CD4-positive, alpha-beta T cell treated with Interleukin-15 for 4 hours (primary cell): ENCODE measurements at places on chromosomes 12 and 14.

GRCh38 chr14:24135834-24136683, at the start of gene PSME1:
Gene PSME1 (plus strand): TSS chr14:24136194. CDS start chr14:24136263, 69 bp downstream.
- peak; percentile 95 for DNase-seq

GRCh38 chr14:86779416-86779815, 1213.6 kb downstream of the GALC start:
- DNase-seq, result no peak

- DNase-seq, result no peak
These were observed 48.3 kb downstream of the RIMKLB start for GRCh38 chr12:8746046-8746445.

DNA sequence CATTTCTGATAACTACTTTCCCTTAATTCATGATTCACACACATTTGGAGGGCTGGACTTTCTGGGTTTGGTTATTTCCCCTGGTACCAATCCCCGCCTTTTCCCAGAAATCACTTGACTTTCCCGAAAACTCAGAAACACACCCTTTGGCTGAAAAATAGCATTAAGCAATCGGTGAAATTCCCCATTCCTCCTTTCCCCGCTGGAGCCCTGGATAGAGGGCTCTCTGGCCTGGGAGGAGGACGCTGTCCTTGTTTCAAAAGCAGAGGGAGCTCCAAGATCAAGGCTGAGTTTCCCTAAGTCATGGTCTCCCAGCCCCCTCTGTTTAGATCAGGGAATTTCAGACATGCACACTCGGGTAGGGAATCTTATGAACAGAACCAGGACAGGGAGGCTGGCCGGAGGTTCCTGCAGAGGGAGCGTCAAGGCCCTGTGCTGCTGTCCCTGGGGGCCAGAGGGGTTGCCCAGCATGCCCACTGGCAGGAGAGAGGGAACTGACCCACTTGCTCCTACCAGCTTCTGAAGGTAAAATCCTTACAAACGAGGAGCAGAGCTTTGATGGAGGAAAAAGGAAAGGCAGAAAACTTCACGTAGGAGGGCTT, at the start of gene C1S:
Gene C1S (plus strand): TSS at position 366 of the 602 bp plus-strand sequence. CDS start 1,195 bp downstream, outside the sequence.
- DNase-seq, result no peak

DNA sequence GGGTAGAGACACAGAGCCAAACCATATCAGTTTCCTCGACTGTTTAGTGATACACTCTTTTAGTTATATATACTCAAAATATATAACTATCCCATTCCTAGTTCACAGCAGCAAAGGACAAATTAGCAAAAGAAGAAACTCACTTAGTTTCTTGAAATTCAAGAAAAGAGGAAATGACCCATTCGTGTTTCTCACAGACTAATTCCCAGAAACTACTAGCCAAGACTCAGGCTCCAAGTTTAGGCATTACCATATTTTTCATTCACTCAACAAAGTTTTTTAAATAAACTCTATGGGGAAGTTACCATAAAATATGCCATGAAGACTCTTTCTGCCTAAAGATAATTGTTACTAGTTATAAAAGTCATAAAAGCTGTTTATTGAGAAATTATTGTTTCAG, 152.3 kb upstream of the DAAM1 start:
- DNase-seq, result no peak

DNA sequence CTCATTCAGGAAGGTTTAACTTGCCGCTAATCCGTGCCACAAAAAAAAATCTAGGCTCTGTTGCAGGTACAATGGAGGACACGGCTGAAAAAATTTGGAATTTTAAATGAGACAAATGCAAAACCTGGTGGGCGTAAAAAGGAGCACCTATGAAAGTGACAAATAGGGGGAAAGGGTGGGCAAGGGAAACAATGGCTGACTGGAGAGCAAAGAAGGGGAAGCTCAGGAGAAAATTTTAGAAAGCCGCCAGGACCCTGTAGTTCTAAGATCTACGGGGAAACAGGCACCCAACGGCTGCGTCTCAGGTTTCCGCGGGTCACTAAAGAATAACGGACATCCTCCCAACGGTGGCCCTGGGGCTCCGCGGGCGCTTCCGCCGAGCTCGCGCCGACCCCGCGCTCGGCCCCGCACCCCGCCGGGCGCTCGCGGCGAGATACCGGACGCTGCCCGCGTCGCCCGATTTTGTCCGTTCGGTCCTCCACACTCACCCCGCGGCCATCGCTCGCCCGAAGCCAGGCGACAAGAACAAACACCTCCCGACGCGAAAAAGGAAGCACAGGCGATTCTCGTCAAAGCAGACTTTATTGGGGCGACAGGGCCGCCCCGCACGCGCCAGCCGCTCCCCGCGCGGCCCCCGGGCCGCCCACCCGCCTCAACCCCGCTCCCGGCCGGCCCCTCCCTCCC, 1.1 kb upstream of the YY1 start:
- DNase-seq, result peak; percentile 49

- no peak for DNase-seq
These were observed 32.3 kb upstream of the WDR89 start for GRCh38 chr14:63673886-63674497.

DNA sequence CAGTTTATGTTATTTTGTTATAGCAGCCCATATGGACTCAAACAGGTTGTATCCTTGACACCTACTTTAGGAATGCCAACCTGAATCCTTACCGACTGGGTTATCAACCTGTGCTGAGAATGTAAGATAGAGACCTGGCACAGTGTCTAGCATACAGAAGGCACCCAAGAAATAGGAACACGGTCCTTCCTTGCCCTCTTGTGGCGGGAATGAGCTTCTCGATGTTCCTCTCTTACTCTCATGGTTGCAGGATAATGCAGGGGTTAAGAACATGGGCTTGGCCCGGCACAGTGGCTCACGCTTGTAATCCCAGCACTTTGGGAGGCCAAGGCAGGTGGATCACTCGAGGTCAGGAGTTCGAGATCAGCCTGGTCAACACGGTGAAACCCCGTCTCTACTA, 6.5 kb downstream of the C12orf43 start:
- DNase-seq, result no peak

DNA sequence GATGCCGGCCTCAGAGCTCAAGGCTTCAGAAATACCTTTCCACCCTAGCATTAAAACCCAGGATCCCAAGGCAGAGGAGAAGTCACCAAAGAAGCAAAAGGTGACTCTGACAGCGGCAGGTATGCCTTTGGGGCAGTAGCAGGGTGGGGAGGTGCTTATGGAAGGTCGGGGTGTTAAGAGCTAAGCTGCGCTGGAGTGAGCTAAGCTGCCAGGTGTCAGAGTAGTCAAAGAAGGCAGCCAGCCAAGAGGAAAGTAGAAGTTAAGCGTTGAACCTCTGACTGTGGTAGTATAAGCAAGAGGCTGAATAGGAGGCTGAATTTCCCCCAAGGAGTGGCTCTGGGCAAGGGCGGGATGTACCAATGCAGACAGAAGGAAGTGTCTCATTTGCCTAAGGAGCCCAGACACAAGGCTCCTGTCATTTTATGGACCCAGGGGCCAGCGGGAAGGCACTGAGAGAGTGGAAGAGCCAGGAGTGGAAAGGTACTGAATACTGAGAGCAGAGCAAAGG, 29.2 kb downstream of the DYRK4 start:
- no peak for DNase-seq

DNA sequence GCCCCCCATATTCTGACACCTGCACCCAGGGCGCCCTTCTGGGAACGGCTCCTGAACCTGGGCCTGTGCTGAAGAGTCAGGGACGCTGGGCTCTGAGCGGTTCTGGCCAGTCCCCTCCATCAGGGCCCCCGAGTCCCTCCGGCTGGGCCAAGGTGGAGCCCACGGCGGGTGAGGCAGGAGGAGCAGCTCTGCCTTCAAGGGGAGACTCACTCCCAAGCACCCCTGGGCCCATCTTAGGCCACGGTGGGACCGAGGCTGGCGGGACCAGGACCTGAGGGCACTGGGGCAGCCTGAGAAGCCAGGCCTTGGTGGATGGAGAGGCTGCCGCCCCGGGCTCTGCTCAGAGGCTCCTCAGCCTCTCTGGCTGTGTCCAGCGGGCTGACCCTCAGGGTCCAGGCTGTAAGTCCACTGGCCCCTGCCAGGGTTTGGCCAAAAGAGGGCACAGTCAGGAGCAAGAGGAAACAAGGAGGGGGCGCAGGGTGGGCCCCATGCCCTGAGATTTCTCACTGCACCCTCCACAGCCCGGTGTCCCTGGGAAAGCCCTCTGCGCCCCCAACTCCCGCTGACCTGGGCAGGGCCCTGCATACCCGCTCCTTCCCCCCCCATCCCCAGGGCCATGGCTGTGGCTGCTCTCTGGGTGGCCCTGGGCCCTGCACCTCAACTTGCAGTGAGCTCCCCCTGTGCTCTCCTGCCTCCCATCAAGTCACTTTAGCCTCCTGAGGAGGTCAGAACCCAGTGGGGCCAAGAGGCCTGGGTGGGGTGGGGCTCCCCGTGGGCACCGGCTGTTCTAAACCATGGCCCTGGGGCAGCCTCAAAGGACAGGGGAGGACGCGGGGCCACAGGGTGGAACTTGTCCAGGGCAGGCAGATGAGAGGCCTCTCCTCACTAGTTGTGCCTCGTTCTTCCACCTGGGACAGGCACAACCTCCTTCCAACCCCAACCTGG, 266.4 kb upstream of the SFSWAP start:
- DNase-seq, result no peak

- no peak for DNase-seq
These were observed 6.0 kb downstream of the HDAC7 start for GRCh38 chr12:47813511-47814196.

DNA sequence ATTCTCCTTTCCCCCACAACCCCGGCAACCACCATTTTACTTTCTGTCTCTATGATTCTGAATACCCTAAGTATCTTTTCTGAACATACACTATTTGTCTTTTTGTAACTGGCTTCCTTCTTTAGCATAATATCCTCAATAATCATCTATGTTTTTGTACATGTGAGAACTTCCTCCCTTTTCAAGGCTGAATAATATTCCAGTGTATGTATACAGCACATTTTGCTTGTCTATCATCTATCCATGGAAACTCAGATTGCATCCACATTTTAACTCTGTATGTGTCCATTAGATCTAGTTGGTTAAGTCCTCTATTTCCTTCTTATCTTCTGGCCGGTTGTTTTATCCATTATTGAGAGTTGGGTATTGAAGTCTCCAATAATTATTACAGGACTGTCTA, 64.1 kb upstream of the TTC7B start:
- no peak for DNase-seq

- DNase-seq, result no peak
These were observed 2.0 kb downstream of the PTHLH start for GRCh38 chr12:27970401-27971120.

- no peak for DNase-seq
These were observed 1.6 kb downstream of the PHLDA1 start for GRCh38 chr12:76029982-76030340.

DNA sequence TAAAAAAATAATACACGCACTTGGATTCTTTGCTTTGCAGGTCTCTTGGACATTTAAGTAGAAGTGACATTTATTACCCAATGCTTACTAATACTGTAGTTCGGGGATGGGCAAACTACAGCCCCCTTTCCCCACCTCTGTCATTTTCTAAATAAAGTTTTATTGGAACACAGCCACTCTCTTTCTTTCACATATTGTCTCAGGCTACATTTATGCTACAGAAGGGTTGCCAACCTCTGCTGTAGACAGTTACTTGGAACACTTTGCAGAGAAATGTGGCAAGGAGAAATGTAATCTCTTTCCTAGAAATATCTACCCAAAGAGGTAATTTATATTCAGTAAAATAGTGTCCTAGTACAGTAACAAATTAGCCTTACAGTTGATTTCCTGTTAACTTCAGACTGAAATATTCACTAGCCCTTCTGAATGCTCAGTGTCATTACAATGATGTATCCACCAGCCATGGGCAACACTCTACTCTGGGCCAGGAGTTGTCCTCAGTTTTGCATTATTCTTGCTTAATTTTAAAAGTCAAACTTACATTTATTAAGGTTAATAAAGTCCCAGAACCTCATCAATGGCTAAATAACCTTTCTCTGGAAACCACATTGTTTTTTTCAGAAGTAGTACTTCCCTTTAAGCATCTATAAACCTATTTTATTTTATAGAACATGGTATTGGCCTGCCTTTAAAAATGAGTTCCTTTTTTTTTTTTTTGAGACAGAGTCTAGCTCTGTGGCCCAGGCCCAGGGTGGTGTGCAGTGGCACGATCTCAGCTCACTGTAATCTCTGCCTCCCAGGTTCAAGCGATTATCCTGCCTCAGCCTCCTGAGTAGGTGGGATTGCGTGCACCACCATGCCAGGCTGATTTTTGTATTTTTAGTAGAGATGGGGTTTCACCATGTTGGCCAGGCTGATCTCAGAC, 269.6 kb upstream of the AMIGO2 start:
- DNase-seq, result no peak

DNA sequence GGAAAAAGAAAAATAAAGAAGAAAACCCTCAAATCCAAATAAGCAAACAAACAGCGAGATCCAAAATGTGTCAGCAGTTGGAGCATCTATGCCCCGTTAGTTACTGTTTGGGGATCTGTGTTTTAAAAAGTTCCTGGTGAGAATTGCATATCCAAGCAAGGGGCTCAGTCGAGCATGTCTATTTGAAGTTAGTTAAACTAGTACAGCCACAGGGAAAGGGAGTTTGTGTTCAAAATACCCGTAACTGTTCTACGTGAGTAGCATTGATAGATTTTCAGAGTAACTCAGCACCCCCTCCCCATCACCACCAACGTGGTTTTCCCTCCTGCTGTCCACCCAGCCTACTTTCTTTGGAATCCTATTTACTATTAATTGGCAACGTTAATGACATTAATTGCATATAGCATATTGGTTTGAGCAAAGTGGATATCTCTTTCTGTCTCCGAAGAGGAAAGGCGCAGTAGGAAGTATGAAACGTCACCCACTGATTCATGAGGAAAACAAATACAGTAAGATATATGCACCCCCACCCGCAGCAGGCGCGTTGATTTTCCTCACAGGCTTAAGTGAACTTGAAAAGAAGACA, 1.5 kb downstream of the NPAS3 start:
- DNase-seq, result no peak

GRCh38 chr12:19518209-19518608, 78.9 kb downstream of the AEBP2 start:
- DNase-seq, result no peak

DNA sequence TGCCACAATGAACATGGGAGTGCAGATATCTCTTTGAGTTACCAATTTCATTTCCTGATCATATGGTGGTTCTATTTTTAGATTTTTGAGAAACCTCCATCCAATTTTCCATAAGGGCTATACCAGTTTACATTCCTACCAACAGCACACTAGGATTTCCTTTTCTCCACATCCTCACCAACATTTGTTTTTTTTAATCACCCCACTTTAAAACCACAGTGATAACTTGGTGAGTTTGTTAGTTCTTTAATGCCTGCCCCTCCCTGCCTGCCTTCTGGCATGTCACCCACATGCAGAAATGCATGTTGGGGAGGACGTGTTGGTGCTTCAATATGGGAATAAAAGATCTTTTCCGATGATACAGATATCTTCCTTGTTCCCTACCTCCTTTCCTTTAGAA, 167.9 kb downstream of the CAND1 start:
- DNase-seq, result no peak

GRCh38 chr14:59294662-59294992, 106.2 kb downstream of the DAAM1 start:
- DNase-seq, result no peak

DNA sequence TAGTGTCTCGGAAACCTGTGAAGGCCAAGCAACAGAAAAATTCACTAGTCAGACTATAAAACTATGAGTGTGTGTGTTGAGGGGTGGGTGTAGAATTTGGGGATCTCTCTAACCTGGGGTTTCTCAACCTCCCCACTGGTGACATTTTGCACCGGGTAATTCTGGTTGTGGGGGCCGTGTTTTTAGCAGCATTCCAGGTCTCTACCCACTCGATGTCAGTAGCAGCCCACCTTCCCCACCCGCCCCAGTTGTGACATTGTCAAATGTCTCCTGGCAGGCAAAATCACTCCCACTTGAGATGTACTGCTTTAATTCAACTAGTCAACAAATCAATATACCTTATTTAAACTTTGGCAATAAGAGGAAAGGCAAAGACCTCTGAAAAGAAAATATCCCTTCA, 4.1 kb downstream of the GCN1 start:
- no peak for DNase-seq
